ENCODE measurements at places on chromosomes 7 and 10. TPM values are rescaled to one million over a fixed set of nuclear protein-coding genes. Genes with fewer than 3 reads are reported as not detected.

GRCh38 chr10:124693396-124693795 lies 50.8 kb downstream of the FAM53B start:
- DNase-seq, result no peak

GRCh38 chr10:43420369-43421200 lies 11.6 kb upstream of the HNRNPF start:
- DNase-seq, result peak; percentile 94

DNA sequence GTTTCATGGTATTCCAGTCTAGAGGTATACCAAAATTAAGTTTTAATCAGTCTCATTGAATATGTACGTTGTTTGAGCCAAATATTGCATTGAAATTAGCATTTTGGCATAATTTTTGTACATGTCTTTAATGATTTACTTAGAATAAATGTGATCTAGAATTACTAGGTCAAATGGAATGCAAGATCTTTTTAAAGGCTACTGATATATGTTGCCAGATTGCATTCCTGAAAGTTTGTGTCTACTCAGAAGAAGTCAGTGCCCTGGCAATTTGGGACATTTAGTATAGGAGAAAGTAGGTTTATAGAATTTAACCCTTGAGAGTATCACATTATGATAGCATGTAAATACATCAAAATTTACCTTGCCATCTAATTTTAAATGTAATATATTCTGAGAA lies 32.4 kb downstream of the KMT2E start:
- no peak for DNase-seq

GRCh38 chr7:133186060-133186459 lies 66.8 kb upstream of the EXOC4 start:
- no peak for DNase-seq

DNA sequence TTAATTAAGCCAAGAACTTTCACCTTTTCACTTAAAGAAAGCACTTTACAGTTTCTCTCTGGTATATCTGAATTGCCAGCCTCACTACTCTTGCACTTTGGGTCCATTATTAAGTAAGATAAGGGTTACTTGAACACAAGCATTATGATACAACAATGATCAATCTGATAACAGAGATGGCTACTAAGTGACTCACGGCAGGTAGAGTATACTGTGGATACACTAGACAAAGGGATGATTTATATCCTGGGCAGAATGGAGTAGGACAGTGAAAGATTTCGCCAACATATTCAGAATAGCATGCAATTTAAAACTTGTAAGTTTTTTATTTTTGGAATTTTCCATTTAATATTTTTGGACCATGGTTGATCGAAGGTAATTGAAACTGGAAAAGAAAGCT lies 34.3 kb upstream of the ITGB8 start:
- no peak for DNase-seq

DNA sequence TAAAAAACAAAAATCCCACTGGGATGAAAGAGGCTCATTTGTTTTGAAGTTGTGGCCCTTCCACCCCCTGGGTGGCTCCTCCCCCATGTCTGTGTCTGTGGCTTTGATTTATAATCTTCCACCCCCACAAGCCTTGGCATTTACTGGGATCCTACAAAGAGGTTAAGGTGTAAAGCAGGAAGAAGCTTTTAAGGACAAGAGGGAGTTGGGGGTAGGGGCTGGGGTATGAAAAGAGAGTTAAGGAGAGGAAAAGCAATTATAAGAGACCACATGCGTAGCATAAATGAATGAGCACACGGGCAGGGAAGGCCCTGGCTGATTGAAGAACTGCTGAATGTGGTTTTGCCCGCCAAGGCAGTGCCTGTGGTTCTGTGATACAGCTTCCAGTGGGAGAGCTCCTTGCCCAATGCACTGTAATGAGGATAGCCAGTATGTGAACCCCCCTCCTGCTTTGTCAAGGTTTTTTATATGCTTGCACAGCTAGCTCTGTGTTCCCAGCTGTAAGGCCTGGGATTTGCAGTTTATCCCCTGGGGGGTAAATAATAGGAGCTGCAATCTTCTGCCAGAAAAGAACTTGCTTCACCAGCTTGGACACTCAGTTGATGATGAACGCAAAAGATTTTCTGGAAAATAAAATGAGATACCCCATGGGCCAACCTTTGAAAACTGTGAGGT lies 34.7 kb upstream of the KMT2E start:
- no peak for DNase-seq

DNA sequence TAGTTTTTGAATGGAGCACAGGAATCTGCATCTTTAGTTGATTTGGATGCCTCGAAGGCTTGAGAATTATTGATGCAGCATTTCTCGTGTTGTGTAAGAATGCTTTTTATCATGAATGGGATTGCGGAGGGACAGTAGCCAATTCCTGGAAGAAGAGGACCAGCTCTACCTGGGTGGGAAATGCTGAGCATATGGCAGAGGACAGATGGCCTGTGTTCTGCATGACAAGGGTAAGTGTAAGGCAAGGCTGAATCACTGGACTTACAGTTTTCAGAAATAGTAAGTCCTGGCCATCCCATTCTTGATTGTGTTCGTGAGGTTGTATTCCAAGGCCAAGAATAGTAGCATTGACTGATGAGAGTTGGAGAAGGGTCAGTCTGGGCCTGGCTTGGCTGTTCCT lies 15.9 kb downstream of the RP9 start:
- no peak for DNase-seq

GRCh38 chr10:48470115-48470892 lies 134.6 kb downstream of the ARHGAP22 start:
- DNase-seq, result peak; percentile 33

- DNase-seq, result no peak
Observed at GRCh38 chr7:127586346-127586745, 950 bp upstream of the GCC1 start.

DNA sequence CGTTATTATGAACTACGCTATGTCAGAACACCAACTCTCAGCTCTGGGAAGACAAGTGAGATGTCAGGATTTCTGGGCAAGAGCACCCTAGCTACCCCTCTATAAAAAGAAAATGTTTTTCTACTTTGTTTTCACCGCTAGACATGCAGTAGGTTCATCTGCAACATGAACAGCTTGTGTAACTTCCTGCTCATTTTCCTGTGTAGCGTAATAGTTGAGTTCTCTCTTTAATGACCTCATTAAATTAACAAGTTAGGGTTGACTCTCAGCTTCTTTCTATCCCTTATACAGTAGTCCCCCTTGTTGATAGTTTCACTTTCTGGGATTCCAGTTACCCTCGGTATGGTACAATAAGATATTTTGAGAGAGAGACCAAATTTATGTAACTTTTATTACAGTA lies 329.4 kb upstream of the ZNF32 start:
- no peak for DNase-seq

DNA sequence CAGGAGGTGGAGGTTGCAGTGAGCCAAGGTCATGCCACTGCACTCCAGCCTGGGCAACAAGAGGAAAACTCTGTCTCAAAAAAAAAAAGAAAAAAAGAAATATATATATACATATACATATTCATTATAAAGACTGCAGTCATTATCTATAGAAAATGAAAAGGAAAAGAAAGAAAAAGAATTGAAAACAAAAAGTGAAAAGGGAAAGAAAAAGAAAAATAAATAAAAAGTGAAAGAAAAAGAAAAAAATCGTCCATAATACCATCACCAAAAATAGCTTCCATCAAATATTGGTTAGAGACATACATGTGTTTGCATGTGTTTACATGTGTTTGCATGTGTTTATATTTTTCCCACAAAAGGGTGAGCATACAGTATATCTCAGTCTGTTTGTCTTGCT lies 105.5 kb upstream of the PARD3 start:
- DNase-seq, result no peak

DNA sequence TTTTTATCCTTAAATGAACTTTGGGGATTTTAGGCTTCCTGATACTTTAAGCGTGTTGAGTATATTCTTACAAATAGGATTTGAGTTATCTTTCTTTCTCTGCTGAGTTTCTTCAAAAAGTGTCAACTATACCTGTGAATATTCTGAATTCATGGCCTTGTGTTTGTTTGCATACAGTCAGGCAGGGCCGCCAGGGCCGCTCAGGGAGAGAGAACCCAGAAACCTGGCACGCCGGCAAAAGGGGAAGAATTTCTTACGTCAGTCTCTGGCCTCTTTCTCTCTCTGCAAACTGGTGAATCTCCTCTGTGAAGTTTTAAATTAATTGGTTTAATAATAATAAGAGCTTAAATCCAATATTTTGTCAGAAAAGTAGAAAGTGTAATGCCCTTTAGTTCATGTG lies 29.3 kb upstream of the BNIP3 start:
- no peak for DNase-seq

- DNase-seq, result no peak
Observed at GRCh38 chr10:130078120-130078519, 32.5 kb downstream of the C10orf143 start.

GRCh38 chr7:132553031-132553430 lies 23.2 kb downstream of the PLXNA4 start:
- DNase-seq, result no peak

GRCh38 chr10:131211146-131211545 lies 100.4 kb downstream of the TCERG1L start:
- peak; percentile 36 for DNase-seq

GRCh38 chr7:50552921-50553320 lies 12.3 kb downstream of the DDC start:
- DNase-seq, result no peak

DNA sequence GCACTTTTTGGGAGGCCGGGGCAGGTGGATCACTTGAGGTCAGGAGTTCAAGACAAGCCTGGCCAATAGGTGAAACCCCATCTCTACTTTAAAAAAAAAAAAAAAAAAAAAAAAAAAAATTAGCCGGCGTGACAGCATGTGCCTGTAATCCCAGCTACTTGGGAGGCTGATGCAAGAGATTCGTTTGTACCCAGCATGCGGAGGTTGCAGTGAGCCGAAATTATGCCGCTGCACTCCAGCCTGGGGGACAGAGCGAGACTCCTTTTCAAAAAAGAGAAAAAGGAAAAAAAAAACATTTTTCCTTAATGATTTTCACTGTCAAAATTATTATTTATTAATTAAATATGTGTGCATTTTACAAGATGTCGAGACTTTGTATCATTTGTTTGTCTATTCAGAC lies 253.6 kb downstream of the CNTNAP2 start:
- DNase-seq, result no peak

DNA sequence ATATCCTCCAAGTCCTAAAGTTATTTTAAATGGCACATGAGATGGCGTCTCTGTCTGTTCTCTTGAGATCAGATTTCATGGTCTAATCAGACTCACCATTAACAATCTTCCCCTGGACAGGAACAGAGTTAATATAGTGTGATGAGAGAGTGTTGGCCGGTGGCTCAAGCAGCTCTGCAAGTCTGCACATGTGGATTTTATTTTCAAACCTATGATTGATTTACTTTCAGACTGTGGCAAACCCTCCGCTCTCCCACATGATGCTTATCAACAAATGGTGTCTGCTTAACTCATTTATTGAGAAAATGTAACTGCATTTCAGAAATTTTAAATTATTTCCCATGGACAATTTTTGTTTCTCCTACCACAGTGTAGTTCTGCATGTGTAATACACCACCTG lies 46.5 kb upstream of the HGF start:
- DNase-seq, result no peak

DNA sequence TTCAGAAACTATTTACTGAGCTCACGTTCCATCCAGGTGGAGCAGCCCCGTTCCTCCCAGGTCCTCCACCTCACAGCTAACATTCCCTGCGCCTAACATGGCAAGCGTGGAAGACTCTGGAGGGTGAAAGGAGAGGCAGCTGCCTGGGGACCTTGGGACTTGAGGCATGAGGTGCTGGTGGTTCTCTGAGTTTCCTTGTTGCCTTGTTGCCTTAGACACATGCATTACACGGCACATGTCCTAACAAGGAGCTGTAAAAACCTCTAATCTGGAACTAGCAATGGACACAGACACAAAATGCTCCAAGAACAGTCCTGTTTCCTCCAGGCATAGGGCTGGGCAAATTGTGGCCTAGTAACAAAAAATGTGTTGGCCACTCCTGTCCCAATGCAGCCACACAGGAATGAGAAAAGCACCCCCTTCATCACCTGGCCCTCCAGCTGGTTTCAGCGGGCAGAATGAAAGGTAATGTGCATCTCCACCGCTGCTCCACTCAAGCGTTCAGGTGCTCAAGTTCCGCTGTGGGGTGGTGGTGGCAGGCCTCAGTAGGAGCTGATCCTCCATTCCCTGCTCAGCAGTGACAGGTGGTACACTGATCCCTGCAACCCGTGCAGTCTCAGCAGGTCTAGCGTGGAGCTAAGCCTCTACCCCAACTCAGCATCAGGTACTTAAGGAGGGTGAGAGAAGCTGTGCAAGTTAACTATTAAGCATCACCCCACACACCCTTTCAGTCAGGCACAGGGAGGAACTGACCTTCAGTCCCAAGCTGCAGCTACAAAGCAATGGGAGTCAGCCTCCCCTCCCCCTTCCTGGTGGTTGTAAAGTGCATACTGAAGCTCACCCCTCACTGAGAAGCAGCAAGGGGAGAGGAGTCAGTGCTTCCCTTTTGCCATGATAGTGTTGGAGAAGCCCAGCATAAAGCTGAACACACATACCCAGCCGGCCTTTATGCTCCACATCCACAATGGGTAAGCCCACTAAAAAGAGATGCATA lies 382.8 kb downstream of the SDK1 start:
- no peak for DNase-seq

Gene PTPRN2
- total RNA-seq, result 7.8 TPM

Gene LYZL2
- not detected for total RNA-seq

Gene CCDC7
- total RNA-seq, result 31.7 TPM

Gene SPDYE2B
- total RNA-seq, result not detected

Gene NEURL1
- 1.2 TPM for total RNA-seq

Gene KCNIP2
- 5.7 TPM for total RNA-seq
